ENCODE measurements at places on chromosomes 4 and X.

DNA sequence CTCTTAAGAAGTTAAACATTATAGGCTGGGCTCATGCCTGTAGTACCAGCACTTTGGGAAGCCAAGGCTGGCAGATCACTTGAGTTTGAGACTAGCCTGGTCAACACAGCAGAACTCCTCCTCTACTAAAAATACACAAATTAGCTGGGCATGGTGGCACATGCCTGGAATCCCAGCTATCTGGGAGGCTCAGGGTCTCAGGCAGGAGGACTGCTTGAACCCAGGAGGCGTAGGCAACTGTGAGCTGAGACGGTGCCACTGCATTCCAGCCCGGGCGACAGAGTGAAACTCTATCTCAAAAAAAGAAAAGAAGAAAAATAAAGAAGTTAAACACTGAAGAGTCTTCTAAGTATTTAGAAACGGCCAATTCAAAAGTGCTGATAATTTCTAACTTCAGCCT is 164.3 kb upstream of the GALNTL6 start:
- DNase-seq, result no peak

GRCh38 chr4:165504184-165504583 is 125.4 kb downstream of the CPE start:
- DNase-seq, result no peak

GRCh38 chr4:120865985-120866384 is 56.5 kb downstream of the PRDM5 start:
- peak; percentile 15 for DNase-seq

GRCh38 chr4:17526695-17527477 is 11.9 kb downstream of the CLRN2 start:
- no peak for DNase-seq

GRCh38 chr4:6467600-6467999 is 4.8 kb downstream of the PPP2R2C start:
- no peak for DNase-seq

DNA sequence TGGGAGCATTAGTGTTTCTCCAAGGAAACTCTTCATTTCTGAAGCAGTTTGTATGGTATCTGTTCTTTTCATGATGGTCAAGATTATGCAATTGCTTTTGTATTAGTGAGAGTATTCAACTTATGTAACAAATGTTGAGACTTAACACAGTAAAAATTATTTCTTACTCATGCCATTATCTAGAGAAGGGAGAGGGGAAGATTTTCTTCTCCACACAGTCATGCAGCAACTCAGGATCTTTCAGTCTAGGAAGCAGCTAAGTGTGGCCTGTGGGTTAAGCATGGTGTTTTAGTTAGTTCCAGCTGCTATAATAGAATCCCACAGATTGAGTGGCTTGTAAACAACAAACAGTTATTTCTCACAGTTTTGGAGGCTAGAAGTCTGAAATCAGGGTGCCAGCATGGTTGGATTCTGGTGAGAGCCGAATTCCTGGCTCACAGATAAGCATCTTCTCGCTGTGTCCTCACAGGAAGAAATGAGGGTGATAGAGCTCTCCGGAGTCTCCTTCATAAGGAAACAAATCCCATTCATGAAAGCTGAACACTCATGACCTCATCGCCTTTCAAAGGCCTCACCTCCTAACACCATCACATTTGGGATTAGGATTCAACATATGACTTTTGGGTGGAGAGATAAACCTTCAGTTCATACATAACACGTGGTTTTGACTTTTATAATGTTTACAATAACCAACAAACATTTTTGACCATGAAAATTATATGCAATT is 101.2 kb downstream of the FRMPD4 start:
- no peak for DNase-seq

DNA sequence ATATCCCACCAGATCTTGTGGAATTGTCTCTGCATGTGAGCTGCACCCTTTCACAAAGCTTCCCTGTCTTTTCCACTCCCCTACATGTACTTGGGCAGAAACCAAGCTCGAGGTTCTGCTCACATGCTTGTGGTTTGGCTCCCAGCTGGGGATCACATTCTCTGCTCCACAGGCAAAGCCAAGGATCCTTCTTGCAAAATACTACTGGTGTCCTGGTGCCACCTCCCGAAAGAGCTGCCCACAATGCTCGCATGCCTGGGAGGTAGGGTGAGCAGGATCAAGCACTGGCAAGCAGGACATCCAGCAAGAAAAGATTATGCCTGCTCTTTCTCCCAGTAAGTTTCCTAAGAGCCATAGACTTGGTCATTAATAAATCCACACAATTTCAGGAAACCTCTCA is 45.1 kb upstream of the PPARGC1A start:
- DNase-seq, result peak; percentile 91

DNA sequence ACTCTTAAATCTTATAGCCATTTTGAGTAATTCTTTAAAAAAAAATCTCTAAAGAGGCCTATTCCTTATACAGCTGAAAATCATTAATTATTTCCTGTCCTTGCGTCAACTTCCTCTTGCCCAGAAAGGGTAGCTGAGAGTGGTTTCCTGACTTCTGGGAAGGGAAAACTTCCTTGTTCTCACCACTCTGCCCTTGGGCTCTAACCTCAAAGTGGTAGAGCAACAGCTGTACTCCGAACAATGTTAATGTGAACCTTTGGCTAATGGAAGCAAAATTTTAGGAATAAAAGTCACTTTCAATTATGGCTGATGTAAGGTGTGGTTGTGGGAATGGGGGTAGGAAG is 15.3 kb downstream of the KLHL2 start:
- peak; percentile 24 for DNase-seq

- no peak for DNase-seq
These were observed 35.4 kb downstream of the NPNT start for GRCh38 chr4:105930698-105931097.

DNA sequence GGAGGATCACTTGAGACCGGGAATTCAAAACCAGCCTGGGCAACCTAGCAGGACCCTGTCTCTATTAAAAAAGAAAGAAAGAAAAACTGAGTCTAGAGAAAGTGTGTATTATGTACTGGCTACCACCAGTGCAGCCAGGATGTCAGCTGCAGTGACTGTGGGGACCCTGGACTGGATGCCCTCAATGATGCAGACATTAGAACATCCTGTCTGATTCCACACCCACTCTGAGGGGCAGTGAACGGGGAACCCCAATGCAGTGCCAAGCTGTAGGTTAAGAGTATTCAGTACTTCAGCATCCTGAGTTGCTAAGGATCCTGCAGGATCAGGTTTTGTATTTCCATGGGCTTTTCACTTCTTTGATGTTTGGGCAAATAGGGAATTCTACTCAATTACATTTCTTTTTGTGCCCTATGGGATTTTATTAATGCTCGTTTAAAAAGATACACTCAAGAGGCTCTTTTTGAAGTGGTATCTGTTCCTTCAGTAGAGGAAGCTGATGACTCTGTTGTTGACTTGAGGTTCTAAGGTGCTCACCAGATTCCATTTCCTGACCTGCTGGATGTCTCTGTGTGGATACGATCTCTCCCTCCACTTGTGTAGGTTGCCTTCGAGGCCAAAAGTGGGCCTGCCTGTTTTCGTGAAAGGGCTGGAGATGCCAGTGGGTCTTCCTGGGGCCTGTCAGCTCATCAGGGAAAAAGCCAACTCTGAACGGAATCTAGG is 85.9 kb upstream of the CLCN4 start:
- DNase-seq, result no peak

- DNase-seq, result no peak
These were observed 72.2 kb downstream of the RASGEF1B start for GRCh38 chr4:81399306-81400086.

GRCh38 chrX:39967348-39967747 is 130.4 kb downstream of the BCOR start:
- no peak for DNase-seq

GRCh38 chr4:174134361-174134760 is 149.1 kb downstream of the FBXO8 start:
- no peak for DNase-seq

- peak; percentile 84 for DNase-seq
These were observed 32.2 kb downstream of the IL21 start for GRCh38 chr4:122588453-122589238.

GRCh38 chr4:168124008-168124641 is 31.8 kb downstream of the ANXA10 start:
- DNase-seq, result peak; percentile 85

- no peak for DNase-seq
These were observed 9.1 kb downstream of the PPAT start for GRCh38 chr4:56426273-56426672.

DNA sequence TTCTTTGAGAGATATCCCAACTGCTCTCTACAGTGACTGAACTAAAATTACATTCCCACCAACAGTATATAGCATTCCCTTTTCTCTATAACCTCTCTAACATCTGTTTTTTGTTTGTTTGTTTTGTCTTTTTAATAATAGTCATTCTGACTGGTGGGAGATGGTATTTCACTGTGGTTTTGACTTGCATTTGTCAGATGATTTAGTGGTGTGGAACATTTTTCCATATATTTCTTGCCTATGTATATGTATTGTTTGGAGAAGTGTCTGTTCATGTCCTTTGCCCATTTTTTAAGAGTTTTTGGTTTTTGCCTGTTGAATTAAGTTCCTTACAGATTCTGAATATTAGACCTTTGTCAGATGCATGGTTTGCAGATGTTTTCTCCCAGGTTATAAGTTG is 9.0 kb downstream of the USO1 start:
- peak; percentile 30 for DNase-seq

- peak; percentile 13 for DNase-seq
These were observed 10.9 kb downstream of the PPP2R2C start for GRCh38 chr4:6461301-6462165.

DNA sequence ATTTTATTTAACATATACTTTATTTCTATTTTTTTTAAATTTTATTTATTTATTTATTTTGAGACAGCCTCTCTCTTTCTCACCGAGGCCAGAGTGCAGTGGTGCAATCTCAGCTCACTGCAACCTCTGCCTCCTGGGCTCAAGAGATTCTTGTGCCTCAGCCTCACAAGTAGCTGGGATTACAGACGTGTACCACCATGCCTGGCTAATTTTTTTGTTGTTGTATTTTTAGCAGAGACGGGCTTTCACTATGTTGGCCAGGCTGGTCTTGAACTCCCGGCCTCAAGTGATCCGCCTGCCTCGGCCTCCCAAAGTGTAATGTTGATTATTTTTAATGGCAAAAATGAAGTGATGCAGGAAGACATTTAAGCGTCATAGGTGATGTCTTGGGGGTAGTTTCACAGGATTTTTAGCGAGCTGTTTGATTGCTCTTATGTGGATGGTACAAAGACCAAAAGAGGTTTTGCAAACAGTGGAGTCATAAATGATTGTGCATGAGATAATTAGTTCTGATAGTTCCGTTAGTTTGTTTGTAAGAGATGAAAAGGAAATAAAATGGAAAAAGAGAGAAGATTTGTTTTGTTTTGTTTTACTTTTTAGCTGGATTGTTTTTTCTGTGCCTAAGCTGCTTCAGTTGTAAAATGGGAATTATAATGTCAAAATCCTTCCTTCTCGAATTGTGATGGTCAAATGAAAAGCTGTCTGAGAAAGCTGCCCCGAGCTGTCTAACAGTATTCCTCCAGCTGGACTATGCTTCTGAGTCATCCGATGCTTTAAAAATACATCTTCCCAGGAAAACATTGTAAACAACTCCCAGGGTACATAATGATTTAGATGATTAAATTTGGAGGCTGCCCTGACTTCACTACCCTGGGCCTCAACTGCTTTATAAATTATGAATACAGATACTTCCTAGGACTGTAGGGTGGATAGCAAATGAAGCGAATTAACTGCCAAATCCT is 14.7 kb downstream of the RHOH start:
- DNase-seq, result no peak

GRCh38 chrX:44927398-44927797 is 54.4 kb downstream of the KDM6A start:
- DNase-seq, result no peak

DNA sequence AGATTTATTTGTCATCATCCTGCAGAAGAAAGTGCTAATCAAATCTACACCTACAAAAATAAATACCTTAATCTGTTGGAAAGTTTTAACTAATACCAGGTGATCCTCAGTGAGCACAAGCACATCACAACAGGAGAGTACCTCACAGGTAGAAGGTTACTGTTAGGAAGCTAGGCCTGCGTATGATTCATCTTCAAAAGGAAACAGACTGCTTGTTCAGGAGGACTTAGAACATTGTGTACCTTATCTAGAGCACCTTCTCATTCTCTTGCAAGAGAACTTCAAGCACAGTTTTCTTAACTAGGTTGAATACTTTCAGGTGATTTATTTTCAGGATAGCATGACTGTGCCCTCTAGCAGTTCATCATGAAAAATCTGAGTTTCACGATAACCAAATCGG is 54.2 kb downstream of the MND1 start:
- DNase-seq, result no peak

- DNase-seq, result peak; percentile 53
These were observed 51.3 kb upstream of the MAP3K15 start for GRCh38 chrX:19566359-19567222.

GRCh38 chr4:162456106-162456505 is 292.3 kb upstream of the FSTL5 start:
- DNase-seq, result no peak

DNA sequence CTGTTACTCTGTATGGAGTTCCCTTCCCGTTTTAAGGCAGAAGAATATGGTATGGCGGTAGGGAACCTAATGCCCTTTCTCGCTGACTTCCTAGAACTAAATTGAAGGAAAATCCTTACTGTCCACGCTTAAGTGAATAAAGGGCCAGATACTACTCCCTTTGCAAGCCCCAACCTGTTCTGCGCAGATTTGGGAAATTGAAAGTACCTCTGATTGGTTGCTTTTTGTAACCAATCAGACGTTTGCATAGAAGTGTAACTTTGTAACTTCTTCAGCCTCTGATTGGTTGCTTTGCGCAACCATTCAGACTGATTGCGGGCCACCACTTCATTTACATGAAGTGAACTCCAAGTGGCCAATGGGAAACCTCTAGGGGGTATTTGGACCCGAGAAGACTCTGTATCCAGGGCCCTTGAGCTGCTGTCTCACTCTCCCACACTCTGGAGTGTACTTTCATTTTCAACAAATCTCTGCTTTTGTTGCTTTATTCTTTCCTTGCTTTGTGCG is 1.2 kb upstream of the TMEM33 start:
- no peak for DNase-seq

DNA sequence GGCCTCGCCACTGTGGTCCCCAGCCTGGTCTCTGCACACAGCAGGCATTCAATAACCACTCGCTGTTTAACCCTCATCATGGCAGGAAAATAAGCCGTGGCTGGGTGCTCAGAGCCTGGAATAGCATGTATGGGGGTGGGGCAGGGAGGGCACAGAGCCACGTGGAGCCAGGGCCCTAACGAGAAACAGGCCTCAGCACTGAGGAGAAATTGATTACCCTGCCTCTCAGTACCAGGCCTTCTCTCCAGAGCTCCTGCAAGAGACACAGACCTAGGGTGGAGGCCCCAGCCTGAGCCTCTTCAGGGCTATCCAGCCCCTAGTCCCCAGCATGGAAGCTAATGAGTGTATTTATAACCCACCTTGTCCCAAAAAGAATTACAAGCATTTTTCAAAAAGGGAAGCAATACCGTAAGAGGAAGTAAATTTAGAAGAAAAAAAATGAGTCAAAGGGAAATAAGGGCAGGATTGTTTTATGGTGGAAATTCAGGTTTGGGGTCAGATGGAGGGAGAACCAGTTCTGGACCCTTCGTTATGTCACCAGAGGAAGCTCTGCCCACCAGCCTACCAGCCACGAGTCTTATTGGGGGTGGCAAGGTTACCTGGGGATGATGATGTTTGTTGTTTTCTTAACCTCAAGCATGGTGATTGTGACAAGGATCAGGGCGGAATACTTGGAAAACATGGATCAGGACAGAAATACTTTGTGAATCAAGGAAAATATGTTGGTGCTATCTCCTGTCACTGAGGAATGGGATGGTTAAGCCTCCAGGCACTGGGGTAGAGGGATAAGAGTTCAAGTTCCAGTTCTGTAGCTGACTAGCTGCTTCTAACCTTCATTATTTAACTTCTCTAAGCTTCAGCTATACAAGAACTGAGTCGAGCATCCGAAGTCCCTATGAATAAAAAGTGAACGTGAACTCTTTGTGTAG is 101.9 kb upstream of the RBPJ start:
- no peak for DNase-seq

GRCh38 chrX:54325077-54325476 is 32.8 kb downstream of the WNK3 start:
- no peak for DNase-seq

All from fibroblast of skin of right quadriceps (primary cell).